ENCODE measurements at places on chromosomes 12 and 14. TPM values are rescaled to one million over a fixed set of nuclear protein-coding genes. Genes with fewer than 3 reads are reported as not detected.

The GLI1 gene
- 2.5 TPM for total RNA-seq

The ITGB7 gene
- total RNA-seq: 266 TPM

The SLC41A2 gene
- total RNA-seq: 16.4 TPM

The SVOP gene
- not detected for total RNA-seq

The TMEM229B gene
- 1.7 TPM for total RNA-seq

The ARHGEF25 gene
- 1.5 TPM for total RNA-seq

The BTG1 gene
- 86.4 TPM for total RNA-seq

The OR6C2 gene
- total RNA-seq: not detected

The DTX1 gene
- 0.29 TPM for total RNA-seq

DNA sequence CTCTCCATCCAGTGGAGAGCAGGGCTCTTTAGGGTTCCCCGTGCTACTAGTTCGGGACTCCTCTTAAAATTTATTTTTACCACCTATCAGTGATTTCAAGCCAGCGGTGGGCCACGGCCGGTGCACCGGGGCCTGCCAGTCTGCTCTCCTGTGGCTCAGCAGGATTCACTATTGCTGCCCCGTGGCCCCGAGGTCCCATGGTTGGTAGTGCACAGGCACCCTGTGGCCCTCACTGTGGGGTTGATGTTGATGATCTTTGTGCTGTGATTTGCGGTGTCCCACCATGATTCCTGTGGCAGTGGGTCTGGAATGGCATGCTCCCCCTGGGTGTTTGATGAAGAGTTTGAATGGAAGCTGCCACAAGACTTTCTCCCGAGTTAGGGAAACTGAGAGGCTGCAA is 12.6 kb upstream of the MEG3 start:
- peaks cover 3% of the 10 kb centered on the region for H3K27me3 ChIP-seq
- no peak overlapping the region for H3K4me3 ChIP-seq
- H3K27ac ChIP-seq: no peak overlapping the region
- no peaks in the 10 kb centered on the region for H3K36me3 ChIP-seq
- H3K4me1 ChIP-seq: no peaks in the 10 kb centered on the region
- DNase-seq: no peak

DNA sequence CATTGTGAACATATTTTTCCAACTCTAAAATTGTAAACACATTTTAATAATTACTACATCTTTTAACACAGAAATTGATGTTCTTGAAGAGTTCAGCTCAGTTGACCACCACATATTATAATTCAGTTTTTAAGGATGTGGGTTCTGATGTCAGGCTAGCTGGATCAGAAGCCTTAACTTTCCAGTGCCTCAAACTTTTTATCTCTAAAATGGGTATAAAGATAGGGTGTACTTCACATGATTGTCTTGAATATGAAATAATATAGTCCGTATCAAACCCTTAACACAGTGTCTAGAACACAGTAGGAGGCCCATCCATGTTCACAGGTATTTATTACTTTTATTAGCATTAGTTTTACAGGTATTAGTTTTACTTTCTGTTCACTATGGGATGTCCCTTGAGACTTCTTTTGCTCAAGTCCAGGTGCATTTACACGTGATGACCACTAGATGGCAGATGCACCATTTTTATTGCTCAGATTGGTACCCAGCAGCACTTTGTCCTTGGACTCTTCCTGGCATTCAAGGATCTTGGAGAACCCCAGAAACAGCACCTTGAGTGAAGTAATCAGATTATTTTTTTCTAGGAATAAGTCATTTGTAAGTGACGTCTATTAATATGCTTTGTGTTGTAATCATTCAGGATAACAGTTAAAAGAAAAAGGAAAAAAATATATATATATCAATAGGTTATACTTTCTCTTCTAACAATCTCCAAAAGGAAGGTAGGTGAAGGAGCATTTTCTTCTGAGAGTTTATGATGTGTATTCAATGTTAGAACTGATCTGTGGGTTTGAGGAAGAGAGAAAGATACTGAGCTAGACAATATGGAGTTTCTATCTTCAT is 580.2 kb downstream of the ETNK1 start:
- no peak for DNase-seq
- no peaks in the 10 kb centered on the region for H3K27me3 ChIP-seq
- H3K36me3 ChIP-seq: no peaks in the 10 kb centered on the region
- H3K4me1 ChIP-seq: no peaks in the 10 kb centered on the region
- no peak overlapping the region for H3K4me3 ChIP-seq
- no peak overlapping the region for H3K27ac ChIP-seq

GRCh38 chr12:52752516-52752915 is 24.6 kb downstream of the KRT76 start:
- H3K27ac ChIP-seq: no peak overlapping the region
- peaks cover 8% of the 10 kb centered on the region for H3K27me3 ChIP-seq
- no peak overlapping the region for H3K4me3 ChIP-seq
- DNase-seq: no peak
- H3K4me1 ChIP-seq: no peaks in the 10 kb centered on the region

DNA sequence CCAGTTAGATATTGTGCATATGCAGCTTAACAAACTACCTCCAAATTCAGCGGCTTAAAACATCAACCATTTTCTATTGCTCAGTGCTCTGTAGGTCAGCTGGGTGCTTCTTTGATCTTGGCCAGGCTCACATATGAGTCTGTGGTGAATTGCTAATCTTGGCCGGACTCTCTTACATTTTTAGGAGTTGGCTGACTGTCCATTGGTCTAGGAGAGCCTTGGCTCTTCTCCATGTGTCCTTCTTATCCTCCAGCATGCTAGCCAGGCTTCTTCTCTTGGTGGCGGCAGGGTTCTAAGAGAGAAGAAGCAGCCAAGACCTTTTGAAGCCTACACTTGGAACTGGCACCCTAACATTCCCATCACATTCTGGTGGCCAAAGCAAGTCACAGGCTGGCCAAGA is 174.3 kb upstream of the PWP1 start:
- H3K27me3 ChIP-seq: no peaks in the 10 kb centered on the region
- DNase-seq: no peak
- peaks cover 12% of the 10 kb centered on the region for H3K4me1 ChIP-seq
- no peaks in the 10 kb centered on the region for H3K36me3 ChIP-seq

GRCh38 chr12:27971121-27971489 is 1.4 kb downstream of the PTHLH start:
- H3K36me3 ChIP-seq: peaks cover 4% of the 10 kb centered on the region
- H3K27ac ChIP-seq: no peak overlapping the region
- peaks cover 20% of the 10 kb centered on the region for H3K4me1 ChIP-seq
- peak overlapping the region; percentile 34 for H3K4me3 ChIP-seq
- peaks cover 90% of the 10 kb centered on the region for H3K27me3 ChIP-seq

DNA sequence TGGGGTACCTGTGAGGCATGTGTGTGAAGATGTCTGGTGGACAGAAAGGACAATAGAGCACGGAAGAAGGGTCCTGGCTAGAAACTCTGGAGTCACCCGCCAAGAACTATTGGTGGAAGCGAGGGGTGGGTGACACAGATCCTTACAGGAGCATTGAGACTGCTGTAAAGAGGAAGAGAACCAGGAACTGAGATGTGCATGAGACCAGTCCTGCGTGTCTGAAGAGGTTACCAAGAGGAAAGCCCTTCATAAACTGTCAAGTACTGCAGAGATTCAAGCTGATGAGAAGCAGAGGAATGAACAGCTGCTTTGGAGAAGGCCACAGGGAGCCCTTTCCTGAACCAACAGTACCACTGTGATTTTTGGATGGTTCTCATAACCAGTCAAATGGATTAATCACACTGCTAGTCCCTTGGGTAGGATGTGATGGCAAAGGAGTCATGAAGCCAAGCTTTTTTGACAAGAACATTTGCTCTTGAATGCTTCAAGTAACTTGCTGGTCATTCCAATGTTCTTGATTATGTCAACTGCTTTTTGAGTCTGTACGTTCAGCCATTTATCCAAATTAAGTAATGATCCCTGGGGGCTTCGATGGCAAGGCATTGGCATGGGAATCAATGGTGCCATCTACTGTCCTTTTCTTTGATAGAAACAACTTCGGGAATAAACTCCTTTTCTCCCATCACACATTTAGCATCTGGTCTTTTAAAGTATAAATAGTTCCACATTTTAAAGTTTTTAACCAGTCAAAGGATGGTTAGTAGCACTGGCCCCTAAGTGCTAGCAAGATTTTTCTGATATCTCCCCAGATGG is 42.9 kb downstream of the GPR135 start:
- no peak overlapping the region for H3K4me3 ChIP-seq
- H3K36me3 ChIP-seq: no peaks in the 10 kb centered on the region
- H3K27ac ChIP-seq: no peak overlapping the region
- H3K27me3 ChIP-seq: peaks cover 3% of the 10 kb centered on the region

DNA sequence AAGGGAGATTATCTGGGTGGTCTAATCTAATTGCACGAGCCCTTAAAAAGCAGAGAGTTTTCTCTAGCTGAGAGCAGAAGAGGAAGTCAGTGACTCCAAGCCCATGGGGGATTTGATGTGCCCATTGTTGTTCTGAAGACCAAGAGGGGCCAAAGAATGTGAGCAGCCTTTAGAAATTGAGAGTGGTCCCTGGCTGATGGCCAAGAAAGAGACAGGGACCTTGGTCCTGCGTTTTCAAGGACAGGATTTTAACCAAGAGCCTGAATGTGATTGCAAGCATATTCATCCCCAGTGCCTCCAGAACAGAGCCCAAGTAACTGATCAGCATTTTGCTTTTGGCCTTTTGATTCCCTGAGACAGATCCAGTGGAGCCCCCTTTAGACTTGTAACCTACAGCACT is 1353.9 kb downstream of the AACS start:
- H3K27ac ChIP-seq: no peak overlapping the region
- no peak for DNase-seq

GRCh38 chr12:129901254-129901653 is 2.6 kb downstream of the TMEM132D start:
- H3K27ac ChIP-seq: no peak overlapping the region
- DNase-seq: no peak
- no peaks in the 10 kb centered on the region for H3K4me1 ChIP-seq
- H3K4me3 ChIP-seq: no peak overlapping the region

DNA sequence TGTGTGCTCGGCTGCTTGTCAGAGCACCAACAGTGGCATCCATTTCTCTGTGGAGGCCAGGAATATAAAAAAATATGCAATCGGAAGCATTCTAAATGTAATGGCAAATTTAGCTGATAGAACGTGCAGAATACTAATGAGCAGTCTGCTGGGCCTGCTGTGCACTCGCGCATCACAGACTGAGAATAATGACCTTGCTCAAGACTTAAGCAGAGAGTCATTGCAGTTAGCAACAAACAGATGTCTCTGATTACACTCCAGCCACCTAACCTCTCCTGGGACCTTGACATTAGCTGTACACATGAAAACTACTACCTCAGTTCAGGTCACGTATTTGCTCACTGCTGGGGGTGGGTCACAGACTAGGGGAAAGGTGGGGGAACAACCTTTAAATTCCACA is 269.2 kb upstream of the DAAM1 start:
- H3K36me3 ChIP-seq: no peaks in the 10 kb centered on the region
- H3K4me3 ChIP-seq: no peak overlapping the region
- no peak for DNase-seq
- H3K27me3 ChIP-seq: peaks cover 2% of the 10 kb centered on the region

- H3K27me3 ChIP-seq: no peaks in the 10 kb centered on the region
- no peaks in the 10 kb centered on the region for H3K36me3 ChIP-seq
These were observed 393.3 kb upstream of the RPL10L start for GRCh38 chr14:47044841-47045240.

DNA sequence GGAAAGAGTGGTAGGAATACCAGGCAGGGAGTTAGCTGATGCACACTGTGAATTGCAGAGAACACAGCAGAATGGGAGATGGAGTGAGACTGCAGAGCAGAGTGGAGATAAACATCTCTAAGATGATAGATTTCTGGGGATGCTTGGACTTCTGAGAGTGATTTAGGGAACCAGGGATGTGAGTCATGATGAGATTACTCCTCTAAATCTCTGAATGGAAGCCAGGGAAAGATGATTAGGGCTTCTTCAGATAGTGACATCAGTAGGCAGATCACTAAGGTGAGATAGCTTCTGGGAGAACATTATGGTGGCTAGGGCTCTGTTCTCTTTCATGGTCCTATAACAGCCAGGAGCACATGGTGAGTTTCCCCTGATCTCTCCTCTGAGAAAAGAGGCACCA is 501.5 kb upstream of the USP15 start:
- H3K27ac ChIP-seq: no peak overlapping the region
- H3K4me3 ChIP-seq: no peak overlapping the region
- no peaks in the 10 kb centered on the region for H3K27me3 ChIP-seq
- DNase-seq: no peak
- no peaks in the 10 kb centered on the region for H3K4me1 ChIP-seq

GRCh38 chr12:69972136-69972535 is 147.1 kb downstream of the MYRFL start:
- no peak overlapping the region for H3K27ac ChIP-seq
- H3K4me1 ChIP-seq: no peaks in the 10 kb centered on the region
- no peaks in the 10 kb centered on the region for H3K27me3 ChIP-seq
- no peak for DNase-seq

- no peak overlapping the region for H3K4me3 ChIP-seq
- DNase-seq: no peak
- H3K27ac ChIP-seq: no peak overlapping the region
- H3K36me3 ChIP-seq: no peaks in the 10 kb centered on the region
These were observed 235.4 kb downstream of the FSCB start for GRCh38 chr14:44271637-44272036.

GRCh38 chr12:5379749-5380496 is 52.0 kb upstream of the NTF3 start:
- no peak overlapping the region for H3K27ac ChIP-seq
- peaks cover 1% of the 10 kb centered on the region for H3K27me3 ChIP-seq
- no peaks in the 10 kb centered on the region for H3K36me3 ChIP-seq
- DNase-seq: no peak
- H3K4me3 ChIP-seq: no peak overlapping the region

GRCh38 chr12:71411635-71412034 is 28.0 kb upstream of the LGR5 start:
- DNase-seq: no peak
- H3K4me3 ChIP-seq: no peak overlapping the region
- H3K27me3 ChIP-seq: peaks cover 10% of the 10 kb centered on the region
- H3K4me1 ChIP-seq: no peaks in the 10 kb centered on the region
- H3K27ac ChIP-seq: no peak overlapping the region
- H3K36me3 ChIP-seq: no peaks in the 10 kb centered on the region

GRCh38 chr14:52422650-52423356 is 108.7 kb downstream of the PTGER2 start:
- peaks cover 14% of the 10 kb centered on the region for H3K36me3 ChIP-seq
- H3K4me3 ChIP-seq: no peak overlapping the region

DNA sequence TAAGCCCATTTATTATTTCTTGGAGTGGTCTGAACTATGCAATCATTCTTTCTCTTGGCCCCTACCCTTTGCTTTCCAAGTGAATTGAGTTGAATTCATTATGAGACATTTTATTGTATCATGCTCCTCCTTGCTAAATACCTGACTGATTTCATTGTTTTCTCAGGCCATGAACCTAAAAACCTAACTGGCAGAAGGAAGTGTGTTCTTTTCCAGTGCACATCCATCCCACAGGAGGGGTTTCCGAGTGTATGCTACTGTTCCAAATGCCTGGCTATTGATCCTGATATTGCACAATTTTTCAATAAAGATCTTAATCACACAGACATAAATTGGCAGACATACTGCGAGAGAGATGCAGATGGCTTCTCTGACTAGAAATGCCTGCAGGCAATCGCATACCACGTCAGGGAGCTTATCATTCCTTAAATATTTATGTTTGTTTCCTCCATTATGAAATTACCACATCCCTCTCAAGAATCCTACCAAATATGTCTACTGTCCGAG is 162.2 kb upstream of the EGLN3 start:
- H3K4me1 ChIP-seq: no peaks in the 10 kb centered on the region
- no peak for DNase-seq
- H3K27me3 ChIP-seq: peaks cover 13% of the 10 kb centered on the region
- H3K4me3 ChIP-seq: no peak overlapping the region
- H3K27ac ChIP-seq: no peak overlapping the region

Measured in activated T-helper 1 cell treated with anti-CD3 and anti-CD28 coated beads, Interleukin-12 subunit alpha, Interleukin-12 subunit beta, Interleukin-2, Interleukin-4 antibody, amounts not matched to agents 30 ng/mL and 10 ng/mL and 1 ng/mL, durations not matched to agents 14 hours and 24 hours and 36 hours (primary cell).